ENCODE measurements at places on chromosomes 6 and 20.

DNA sequence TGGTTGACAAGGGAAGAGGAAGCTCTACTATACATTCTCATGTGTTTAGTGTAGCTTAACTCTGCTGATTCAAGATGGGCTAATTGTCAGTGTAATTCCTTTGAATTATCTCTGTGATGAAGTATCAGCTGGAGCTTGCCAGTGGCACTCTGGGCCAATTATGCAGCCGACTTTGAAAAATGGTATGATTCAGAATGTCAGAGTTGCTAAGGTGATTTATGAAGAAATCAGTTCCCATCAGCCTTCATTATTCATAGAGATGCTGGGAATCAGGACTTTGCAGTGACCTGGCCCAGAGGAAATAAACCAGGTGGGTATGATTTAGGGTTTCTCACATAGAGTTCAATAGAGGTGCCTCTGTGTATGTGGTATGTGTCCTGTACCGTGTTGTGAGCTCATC is 33.4 kb downstream of the KCNS1 start:
- no peak for DNase-seq

DNA sequence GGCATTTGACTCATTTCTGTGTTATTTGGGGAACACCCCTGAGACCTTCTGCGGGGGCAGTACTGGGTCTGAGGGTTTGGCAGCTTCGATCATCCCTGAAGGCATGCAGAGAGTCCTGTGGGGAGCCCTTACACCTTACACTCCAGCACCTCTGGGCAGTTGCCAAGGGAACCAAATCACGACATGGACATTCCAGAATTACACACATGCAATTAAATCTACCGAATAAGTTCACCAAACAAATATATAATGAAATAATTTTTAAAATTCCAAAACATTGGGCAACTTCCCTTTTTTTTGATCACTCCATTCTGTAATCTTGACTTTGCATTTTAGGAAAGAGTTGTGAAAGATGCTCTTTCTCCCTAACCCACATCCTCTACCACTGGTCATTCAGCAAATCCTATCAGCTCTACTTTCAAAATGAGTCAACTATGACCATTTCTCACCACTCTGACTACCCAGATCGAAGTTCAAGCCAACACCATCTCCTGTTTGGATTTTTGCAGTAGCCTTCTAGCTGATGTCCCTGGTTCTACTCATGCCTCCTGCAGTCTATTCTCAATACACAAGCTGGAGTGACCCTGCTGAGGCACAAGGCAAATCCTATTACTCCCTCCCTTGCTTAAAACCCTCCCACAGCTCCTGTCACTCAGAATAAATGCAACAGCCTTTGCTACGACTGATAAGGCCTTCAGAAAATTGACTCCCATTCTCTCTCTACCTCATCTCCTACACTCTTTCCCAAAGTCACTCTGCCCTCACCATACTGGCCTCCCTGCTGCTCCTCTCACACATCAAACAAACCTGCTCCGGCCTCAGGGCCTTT is 533.3 kb downstream of the HACE1 start:
- no peak for DNase-seq

DNA sequence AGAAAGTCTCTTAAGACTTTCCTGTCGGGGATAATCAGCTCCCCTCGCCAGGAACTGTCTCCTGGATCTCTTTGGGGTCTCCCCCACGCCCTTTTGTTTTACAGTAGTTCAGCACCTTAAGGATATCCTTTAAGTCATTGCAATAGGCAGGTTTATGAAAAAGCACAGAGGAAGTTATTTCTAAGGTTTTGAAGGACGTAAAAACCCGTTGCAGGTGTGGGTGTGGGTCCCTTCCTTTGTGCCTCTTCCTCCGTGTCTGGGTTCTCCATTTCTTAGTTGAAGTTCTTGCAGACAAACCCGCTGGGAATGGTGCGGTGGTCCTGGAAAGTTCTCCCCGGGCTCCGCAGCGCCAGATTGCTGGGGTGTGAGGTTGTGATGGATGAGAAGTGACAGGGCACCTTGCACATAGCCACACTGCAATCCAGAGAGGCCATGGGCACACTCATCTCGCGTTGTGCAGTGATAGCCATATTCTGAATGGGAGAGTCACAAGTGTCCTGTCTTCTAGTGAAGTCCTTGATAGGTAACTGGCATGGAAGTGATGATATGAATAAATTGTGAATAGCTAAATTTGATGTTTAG is 65.2 kb downstream of the GTF2H5 start:
- no peak for DNase-seq

DNA sequence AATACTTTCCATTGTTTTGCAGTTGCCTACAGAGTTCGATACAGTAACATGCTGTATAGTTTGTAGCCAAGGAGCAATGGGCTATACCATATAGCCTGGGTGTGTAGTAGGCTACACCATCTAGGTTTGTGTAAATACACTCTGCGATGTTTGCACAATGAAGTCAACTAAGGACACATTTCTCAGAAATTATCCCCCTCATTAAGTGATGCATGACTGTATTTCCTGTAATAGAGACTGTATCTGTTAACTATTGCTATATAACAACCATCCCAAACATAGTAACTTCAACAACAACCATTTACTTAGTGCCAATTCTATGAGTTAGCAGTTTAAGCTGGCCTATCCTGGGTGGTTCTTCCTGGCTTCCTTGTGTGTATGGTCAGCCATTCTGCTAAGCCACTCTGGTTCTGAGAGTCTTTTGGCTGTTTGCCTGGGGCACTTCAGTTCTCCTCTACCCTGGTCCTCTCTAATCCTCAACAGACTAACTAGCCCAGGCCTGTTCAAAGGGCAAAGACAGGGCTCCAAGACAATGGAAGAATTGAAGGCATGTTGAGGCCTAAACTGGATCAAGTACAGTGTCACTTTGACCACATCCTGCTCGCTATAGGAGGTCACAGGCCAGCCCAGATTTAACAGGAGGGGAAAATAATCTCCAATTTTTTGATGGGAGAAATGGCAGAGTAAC is 124.0 kb downstream of the PLCB1 start:
- no peak for DNase-seq

- no peak for DNase-seq
These were observed 5.4 kb downstream of the CTNNBL1 start for GRCh38 chr20:37699202-37699601.

- no peak for DNase-seq
These were observed 369.0 kb downstream of the ARHGAP18 start for GRCh38 chr6:129340983-129341382.
